ENCODE measurements at places on chromosomes 2 and 18.

DNA sequence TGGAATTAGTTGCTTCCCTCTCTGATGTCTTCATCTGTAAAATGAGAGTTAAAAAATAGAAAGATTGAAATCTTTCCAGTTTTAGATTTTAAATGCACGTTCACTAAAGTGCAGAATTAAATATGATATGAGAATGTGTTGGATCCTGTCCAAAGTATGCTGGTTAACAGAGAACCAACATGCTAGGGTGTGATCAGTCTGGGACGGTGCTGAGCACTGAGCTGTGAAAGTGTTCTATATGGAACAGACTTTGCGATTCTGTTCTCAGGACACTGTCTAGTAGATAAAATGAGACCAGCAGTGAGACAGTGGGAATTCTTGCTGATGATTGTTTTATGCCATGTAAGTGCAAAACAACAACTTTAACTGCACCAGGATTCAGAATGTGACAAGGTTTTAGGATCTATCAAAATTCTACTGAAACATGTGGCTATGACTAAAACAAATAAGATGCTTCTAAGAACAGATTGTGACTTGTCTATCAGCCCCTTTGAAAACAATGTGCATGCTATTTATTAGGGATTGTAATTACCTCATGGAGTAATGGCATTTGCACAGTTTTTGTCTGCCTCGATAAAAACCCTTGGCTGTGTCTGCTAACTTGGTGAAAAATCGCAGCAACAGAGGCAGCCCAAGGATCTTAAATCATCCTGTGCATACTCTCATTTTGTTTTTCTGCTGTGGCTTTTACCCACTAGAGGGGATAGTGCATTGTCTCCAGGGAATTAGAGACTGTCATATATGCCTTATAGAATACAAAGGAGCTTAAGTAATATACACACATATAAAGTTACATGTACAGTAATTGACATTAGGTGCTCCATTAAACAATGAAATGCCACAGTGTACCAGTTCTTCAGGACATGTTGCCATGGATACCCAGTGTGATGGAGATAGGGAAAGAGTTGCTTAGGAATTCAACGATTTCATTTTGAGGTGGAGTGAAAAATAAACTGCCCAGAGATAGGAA is 55.1 kb downstream of the MAP3K20 start:
- no peak for DNase-seq

DNA sequence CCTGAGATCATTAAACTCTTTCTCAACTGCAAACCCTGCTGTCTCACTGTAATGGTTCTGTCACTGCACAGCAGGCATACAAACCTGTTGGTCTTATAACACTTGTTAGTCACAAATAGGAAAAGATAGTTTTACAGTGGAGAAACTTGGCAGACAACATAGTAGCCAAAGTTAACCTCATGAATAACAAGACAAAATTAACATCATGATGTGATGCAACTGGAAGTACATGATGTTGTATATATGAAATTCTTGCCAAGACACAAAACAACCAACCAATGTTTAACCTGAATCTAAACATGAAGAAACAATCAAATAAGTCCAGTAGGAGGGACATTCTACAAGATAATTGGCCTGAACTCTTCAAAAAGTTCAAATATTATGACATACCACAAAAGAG is 189.3 kb downstream of the RNF152 start:
- DNase-seq, result no peak

DNA sequence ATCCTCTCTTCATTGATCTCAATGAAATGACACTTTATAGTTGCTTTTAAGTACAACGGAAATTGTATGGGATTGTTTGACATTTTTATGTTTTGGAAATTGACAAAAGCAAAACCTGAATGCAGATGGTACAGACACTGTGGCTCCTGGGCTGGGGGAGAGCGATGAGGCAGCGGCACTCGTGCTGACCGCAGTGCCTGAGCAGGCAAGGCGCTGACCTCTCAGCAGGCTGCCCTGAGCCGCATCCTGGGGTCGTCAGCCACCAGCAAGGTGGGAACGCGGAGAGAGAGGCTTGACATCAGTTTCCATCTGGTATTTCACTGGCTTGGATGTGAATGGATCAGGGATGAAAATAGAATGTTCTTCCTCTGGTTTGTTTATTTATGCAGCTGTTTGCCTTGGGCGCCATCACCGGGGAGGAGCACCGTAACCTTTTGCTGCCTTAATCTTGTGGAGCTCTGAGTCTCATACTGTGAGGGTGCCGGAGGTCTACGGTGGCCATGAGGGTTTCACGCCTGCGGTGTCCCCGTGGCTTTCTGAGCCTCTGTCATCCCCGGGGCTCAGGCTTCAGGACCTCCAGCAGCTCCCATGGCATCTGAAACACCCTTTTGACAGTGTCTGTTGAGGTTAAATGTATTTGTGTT is 94.8 kb upstream of the TPO start:
- no peak for DNase-seq

GRCh38 chr2:211516537-211516936 is 960.1 kb downstream of the CPS1 start:
- no peak for DNase-seq

GRCh38 chr18:22169011-22169888 is at the start of gene GATA6:
Gene GATA6 (plus strand): TSS chr18:22169589. CDS start chr18:22171145, 1,556 bp downstream.
- DNase-seq, result peak; percentile 60

DNA sequence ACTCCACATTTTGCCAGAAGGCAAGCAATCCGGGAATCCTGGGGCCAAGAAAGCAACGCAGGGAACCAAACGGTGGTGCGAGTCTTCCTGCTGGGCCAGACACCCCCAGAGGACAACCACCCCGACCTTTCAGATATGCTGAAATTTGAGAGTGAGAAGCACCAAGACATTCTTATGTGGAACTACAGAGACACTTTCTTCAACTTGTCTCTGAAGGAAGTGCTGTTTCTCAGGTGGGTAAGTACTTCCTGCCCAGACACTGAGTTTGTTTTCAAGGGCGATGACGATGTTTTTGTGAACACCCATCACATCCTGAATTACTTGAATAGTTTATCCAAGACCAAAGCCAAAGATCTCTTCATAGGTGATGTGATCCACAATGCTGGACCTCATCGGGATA is 26.8 kb downstream of the B3GNT2 start:
- DNase-seq, result no peak

DNA sequence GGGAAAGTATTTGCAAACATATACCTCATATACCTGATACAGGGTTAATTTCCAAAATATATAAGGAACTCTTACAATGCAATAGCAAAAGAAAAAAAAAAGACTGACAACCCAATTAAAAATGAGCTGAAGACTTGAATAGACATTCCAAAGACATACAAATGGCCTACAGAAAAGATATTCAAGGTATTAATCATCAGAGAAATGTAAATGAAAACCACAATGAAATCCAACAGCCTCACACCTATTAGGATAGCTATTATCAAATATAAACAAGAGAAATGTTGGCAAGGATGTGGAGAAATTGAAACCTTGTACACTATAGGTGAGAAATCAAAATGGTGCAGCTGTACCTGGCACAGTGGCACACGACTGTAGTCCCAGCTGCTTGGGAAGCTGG is 25.7 kb downstream of the NR4A2 start:
- no peak for DNase-seq

GRCh38 chr18:23415515-23415914 is 37.6 kb upstream of the RIOK3 start:
- no peak for DNase-seq

GRCh38 chr2:212535996-212536816 is 2.4 kb downstream of the ERBB4 start:
- DNase-seq, result peak; percentile 35

GRCh38 chr18:13775058-13775457 is 48.6 kb downstream of the RNMT start:
- DNase-seq, result no peak

DNA sequence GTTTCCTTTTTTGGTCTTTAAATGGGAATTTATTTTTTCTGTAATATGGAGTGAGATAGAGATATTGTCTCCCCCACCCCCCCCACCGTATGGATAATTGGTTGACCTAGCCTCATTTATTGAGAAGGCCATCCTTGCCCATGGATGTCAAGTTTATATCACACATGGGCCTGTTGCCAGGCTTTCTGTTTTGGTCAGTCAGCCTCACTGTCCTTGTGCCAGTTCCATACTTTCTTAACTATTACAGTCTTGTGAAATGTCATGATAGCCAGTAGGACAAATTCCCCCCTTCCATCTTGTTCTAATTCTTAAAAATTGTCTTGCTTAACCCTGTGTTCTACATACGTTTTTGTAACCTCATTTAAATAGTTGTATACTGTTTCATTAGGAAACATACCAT is 12.5 kb downstream of the BABAM2 start:
- no peak for DNase-seq

- DNase-seq, result no peak
These were observed 308.4 kb downstream of the XIRP2 start for GRCh38 chr2:167196461-167197252.

DNA sequence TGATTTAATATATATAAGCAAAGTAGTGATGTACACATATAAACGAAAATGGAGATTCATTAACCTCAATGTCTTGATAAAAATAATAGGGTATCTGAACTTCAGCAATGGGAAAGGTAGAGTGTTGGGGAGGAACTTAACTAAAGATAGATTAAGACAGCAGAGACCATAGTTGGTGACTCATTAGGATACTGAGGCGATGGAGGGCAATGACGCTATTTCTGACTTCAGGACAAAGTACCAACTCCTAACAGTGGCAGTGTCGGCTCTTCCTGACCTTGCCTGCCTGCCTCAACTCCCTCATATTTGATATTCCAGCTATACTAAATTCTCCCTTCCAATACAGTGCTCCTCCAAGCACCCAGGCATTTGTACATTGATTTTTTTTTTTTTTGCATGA is 98.6 kb downstream of the CDH2 start:
- no peak for DNase-seq

GRCh38 chr2:29272311-29272710 is 157.1 kb downstream of the CLIP4 start:
- no peak for DNase-seq

- no peak for DNase-seq
These were observed 20.6 kb downstream of the ITGA6 start for GRCh38 chr2:172447811-172448493.

DNA sequence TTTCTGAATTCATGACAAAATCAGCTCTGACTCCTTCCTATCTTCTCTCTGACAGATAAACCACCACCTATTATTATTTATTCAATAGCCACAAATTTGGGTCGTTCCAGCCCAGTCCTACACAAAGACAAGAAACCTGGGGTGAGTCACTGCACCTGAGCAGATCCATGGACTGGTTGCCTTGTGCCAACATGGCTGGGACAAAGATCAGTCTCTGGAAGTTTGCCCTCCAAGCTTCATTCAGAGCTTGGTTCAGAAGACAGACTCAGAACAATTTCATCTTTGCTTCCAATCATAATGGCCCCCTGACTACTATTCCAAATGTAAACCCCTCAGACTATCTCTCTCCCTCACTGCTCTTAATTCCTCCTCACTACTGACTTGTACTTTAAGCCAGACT is 9.6 kb upstream of the EXOC6B start:
- no peak for DNase-seq

- DNase-seq, result no peak
These were observed 71.1 kb upstream of the HNMT start for GRCh38 chr2:137893145-137893544.

DNA sequence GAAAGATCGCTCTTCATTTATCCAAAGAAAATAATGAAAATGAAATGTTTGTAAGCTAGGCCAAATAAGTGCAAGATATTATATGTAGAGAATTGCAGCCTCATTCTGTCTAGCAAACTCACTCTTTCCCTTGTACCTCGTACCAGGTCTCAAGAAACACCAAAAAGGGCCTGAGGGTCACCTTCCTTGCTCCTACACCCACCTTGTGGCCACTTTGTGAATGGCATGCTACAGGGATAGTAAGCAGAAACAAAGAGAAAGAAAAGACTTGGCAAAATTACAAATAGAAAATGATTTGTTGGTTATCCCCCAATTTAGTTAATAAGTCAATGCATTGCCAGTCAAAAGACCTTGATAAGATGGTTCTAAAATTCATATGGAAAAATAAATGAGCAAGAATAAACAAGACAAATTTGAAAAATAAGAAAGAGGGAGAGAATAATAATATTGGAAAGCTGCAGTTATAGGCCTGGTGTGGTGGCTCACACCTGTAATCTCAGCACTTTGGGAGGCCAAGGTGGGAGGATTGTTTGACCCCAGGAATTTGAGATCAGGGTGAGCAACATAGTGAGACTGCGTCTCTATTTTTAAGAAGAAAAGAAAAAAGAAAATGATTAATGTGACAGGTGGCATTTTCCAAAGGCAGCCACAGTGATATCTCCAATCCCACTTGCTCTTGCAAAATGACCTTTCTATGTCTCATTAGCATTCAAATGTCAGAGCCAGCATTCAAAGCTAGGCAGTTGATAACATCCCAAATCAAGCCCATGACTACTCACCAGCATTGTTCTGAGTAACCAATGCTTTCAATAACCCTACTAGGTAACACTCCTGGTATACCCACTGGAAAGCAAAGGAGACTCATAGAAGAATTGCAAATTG is 38.8 kb upstream of the BMP10 start:
- DNase-seq, result peak; percentile 72

DNA sequence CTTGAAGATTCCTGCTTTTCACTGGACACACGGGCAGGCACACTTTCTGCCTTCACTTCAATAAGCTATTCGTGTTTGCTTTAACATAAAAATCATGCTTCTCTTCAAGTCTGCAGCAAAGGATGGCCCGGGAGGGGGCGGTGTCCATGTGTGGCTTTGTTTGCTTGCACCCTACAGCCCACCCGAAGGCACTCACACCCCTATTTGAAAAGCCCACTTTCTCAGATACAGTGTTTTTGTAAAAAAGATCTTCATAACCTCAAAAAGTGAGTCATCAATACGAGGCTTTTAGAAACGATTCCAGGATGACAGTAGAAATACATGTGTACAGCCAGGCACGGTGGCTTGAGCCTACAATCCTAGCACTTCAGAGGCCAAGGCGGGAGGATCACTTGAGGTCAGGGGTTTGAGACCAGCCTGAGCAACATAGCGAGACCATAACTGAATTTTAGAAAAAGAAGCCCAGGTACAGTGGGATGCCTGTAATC is 36.5 kb upstream of the HPCAL1 start:
- no peak for DNase-seq

- DNase-seq, result no peak
These were observed at the start of gene PSD4 for GRCh38 chr2:113173542-113174375. Gene PSD4 (plus strand): TSS chr2:113173971. CDS start chr2:113182457, 8,486 bp downstream.

GRCh38 chr2:138185827-138186226 is 221.6 kb downstream of the HNMT start:
- DNase-seq, result no peak

- DNase-seq, result no peak
These were observed 32.3 kb downstream of the UBXN4 start for GRCh38 chr2:135773917-135774316.

- no peak for DNase-seq
These were observed 179.4 kb downstream of the LCLAT1 start for GRCh38 chr2:30626397-30626796.

GRCh38 chr2:203737360-203737759 is 30.9 kb downstream of the CD28 start:
- DNase-seq, result no peak

Data from neural crest cell (in vitro differentiated cells).